ENCODE measurements at places on chromosomes 4 and X. TPM values are rescaled to one million over a fixed set of nuclear protein-coding genes. Genes with fewer than 3 reads are reported as not detected.

Gene CXCL8
- total RNA-seq: 1.2 TPM

Gene SMARCA1
- 1.3 TPM for total RNA-seq

Gene NLRP2B
- not detected for total RNA-seq

Gene CLIC2
- 0.73 TPM for total RNA-seq

Gene PRDM8
- 11.5 TPM for total RNA-seq

Gene MAGEA4
- not detected for total RNA-seq

Gene HPGD
- 7.5 TPM for total RNA-seq

Gene FOXP3
- 0.18 TPM for total RNA-seq

Gene CLCN4
- total RNA-seq: 0.69 TPM

DNA sequence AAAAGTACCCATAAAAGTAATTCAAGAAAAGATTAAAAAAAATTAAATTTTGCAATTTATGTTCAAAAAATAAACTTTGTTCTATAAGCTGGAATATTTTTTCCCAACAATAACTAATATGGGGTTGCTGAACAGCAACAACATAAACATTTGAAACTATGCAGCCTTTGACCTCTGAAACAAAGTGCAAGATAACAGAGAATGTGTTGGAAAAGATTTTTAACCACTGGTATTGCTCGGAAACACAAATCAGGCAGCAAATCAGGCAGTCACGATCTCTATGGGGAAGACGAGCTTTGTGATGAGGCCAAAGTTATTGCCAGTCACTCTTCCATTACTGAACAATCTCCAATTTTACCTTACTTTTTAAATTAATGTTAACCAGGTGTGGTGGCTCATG is 332.1 kb downstream of the PABPC4L start:
- no peak for DNase-seq

DNA sequence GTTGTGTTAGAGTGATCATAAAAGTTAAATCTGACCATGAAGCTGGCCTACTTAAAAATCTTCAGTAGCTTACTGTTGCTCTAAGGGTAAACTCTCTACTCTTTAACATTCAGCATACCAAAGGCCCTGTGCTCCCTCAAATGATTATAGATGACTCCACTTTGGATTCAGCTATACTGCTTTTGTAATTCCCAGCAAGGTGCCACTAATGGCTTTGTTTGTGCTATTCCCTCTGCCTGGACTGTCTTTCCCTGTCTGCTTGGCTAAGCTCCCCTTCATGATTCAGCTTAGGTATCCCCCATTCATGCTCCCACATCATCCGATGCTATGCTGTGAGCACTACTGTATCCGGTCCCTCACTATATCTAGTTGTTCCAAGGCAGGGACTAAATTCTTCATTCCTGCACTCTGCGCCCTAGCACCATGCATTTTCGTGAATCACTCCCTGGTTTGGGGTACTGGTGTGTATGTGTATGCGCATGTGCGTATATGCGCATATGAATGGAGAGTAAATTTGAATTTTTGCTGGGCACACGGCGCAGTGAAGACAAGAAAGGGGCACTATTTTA is 453 bp upstream of the PBDC1 start:
- no peak for DNase-seq

DNA sequence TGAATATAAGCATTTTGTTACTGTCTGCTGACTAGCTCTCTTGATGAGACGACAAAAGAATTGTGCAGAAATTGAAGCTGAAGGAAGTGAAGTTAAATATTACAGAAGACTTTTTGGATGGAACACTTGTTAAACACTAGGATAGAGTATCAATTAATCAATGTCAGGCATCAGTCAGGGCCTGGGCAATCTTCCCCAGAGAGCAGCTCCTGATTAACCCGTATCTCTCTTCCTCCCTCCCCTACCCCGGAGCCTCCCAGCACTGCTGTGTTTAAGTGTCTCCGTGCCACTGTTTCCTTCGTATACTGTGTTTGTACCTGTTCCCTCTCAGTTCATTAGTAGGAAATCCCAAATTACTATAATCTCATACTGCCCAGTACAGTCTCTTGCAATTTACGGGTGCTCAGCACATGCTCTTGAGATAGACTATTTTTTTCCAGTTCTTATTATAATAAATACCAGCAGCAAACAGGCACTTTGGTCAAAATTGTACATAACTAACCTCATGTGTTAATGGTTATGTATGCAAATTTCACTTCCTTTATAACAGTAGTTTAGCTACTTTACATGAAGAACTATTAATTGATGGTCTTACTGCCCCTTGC is 765.7 kb upstream of the FTHL17 start:
- DNase-seq: no peak

- DNase-seq: no peak
Observed at GRCh38 chrX:109992203-109992602, 10.7 kb upstream of the TMEM164 start.

DNA sequence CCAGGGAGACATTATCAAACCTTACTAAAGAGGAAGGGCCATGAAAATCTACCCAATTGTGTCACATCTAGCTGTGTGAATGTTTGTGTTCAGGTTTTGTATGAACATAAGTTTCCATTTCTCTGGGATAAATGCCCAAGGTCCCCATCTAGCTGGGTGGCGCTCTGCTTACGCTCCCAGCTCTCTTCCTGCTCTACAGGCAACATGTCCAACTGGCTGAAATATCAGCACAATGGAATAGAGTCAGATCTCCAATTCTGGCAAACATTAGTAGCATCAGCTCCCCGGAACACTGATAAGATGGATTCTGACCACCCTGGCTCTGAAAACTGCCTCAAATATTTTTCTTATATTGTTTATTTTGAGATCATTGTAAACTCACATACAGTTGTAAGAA is 74.8 kb downstream of the IRF2 start:
- DNase-seq: no peak

DNA sequence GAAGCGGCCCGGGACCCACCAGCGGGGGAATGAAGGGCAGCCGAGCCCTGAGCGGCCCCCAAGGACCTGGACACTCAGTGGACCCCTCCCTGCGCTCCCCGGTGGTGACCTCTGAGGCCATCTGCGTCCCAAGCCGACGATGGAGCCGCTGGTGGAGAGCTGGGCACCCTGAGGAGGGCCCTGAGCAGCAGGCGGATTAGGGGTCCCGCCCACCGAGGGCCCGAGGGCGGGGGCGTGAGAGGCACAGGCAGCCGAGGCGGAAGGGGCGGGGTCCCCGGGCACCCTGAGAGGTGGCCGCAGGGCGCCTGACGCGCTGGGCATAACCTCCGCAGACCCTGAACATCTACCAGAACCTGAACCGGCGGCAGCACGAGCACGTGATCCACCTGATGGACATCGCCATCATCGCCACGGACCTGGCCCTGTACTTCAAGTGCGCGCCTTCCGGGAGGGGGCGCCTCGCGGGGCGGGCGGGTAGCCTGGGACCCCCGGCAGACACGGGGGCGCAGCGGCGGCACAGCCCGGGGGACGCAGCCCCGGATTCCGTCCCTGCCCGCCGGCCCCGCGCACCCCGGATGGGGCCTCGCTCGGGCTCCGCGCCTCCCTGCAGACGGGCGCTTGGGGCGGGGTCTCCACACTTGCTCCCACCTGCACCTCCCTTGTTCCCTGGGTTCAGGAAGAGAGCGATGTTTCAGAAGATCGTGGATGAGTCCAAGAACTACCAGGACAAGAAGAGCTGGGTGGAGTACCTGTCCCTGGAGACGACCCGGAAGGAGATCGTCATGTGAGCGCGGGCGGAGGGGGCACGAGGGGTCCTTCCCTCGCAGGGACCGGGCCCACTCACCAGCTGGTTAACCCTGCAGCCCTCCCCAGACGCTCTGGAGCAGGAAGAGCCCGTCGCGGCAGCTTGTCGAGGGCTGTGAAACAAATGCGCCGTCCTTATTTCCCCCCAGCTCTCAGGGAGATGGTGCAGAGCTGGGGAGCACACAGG is 10.3 kb downstream of the ATP5ME start:
- peak; percentile 82 for DNase-seq

DNA sequence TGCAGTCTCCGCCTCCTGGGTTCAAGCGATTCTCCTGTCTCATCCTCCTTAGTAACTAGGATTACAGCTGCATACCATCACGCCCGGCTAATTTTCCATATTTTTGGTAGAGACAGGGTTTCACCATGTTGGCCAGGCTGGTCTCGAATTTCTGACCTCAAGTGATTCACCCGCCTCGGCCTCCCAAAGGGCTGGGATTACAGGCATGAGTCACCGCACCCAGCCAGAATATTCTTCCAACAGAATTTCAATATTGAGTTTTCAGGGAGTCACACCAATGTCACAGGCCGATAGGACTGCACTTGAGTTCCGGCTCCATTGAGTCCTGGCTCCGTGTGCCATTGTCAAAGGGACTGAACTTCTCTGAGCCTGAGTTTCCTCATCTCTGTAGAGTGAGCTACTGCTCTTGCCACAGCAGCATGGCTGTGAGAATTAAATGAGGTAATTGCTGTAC is 82.9 kb downstream of the CLCN4 start:
- DNase-seq: no peak

- no peak for DNase-seq
Observed at GRCh38 chrX:9847071-9847470, 60.8 kb downstream of the SHROOM2 start.

DNA sequence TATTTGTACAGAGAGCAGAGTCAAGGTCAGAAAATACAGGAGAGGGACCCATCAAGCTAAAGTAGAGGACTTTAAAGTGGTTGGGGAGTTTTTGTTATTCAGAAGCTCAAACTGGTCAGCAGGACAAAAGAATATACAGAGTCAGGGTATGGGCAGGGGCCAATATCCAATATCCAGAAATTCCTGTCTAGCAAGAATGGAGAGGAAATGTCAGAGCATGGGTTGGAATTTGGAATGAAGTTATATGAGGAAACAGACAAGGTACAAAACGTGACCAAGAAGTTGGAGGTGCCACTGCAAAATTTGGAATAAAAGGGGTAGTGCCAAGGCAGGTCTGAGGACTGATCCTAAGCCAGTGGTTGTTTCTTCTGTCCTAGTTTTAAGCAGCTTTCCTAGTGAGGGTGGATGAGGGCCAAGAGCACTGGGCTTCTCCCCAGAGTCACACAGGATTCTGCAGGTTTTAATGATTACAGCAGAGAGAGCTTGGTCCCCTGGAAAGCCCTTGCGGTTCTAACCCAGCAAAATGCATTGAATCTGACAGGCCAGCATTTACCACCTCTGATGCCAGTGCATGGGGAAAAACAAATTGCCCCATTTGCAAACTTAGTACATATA is 304.7 kb upstream of the FTHL17 start:
- no peak for DNase-seq

DNA sequence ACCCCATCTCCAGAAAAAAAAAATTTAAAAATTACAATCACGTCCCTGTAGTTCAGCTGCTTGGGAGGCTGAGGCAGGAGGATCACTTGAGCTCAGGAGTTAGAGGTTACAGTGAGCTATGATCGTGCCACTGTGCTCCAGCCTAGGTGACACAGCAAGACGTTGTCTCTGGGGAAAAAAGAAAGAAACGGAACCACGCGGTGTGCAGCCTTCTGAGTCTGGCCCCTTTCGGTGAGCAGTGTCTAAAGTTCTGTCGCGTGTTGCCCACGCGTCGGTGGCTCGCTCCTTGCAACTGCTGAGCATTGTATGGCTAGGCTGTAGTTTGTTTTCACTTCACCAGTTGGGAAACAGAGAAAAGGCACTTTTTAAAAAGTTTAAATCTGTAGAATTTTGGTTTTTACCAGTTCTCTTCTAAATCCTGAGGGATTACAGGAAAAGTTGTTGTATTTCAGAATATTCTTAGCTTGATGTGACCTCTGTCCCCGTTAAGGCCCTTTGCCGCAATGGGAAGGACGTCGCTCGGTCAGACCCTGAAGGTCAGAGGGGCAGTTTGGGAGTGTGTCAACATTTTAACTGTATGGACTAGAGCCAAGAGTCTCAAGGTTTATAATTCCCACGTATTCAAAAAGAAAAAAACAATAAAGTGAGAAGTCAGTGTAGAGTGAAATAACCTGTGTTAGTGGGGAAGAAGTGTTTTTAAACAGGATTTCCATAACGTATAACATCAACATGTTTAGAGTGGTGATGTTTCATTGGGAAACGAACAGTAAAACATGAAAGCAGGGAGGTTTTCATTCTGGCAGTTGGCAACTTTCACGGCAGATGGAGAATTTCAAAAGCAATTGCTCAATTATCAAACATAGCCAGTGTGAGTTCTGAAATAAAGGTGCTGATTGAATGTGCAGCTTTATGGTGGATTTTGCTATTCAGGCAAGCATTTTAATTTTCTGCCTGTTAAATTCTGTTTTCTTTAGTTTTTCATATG is 45.8 kb upstream of the MSANTD1 start:
- no peak for DNase-seq

DNA sequence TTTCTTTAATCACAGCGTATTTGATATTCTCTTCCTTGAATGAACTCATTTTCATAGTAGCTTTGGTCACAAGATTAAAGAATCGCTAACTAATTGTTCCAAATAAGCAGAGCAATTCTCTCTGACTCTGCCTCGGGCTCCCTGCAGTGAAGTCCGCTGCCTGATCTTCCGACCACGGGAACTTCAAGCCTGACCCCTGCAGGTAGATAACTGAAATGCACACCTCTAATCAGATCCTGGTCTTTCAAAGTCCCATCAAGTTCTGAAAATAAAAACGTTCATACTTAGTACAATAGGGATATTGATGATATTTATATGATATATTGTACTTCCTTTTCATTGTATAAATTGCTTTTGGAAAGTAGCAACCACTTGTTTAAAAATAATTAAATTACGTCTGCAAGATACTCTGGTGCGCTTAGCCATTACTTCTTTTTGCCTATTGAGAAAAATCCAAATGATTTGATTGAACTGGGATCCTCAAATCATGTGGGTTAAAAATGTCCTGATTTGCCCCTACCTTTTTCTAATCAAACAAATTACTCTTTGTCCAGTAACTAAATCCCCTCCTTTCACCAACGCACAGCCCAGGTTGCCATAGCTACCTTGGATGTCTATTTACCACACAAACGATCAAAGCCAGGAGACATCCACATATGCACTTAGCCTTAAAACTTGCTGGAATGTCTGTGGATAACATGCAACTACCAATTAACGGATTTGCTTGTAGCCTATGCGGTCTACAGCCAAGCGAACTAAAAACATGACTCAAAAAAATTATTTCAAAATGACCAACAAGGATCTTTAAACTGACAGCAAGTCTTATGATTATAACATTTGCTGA is 4.2 kb downstream of the MID1 start:
- DNase-seq: no peak

- DNase-seq: no peak
Observed at GRCh38 chr4:101784957-101785356, 5.6 kb upstream of the BANK1 start.

DNA sequence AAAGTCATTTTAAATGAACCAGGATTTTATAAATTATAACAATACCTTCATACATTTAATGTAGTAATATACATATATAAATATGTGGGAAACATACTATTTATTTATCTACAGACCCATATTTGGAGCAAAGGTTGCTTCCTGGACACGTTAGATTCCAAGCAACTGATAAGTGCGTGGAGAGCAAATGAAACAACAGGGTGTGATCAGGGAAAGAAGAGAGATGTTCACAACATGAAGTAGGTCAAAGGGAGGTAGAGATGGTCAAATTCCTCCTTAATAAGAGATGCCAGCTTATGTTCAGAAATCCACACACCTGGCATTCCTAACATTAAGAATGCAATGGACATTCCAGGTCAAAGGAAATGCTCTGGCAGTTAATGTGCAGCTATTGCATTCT is 53.1 kb upstream of the HPGD start:
- DNase-seq: no peak

GRCh38 chr4:110637408-110638088 is 14.7 kb upstream of the PITX2 start:
- no peak for DNase-seq

- no peak for DNase-seq
Observed at GRCh38 chrX:122504026-122504425, 680.1 kb upstream of the GRIA3 start.
